ENCODE measurements at places on chromosomes 2 and 18.

- no peak for DNase-seq
Measured at GRCh38 chr18:11008505-11008904, 140.9 kb downstream of the PIEZO2 start.

- DNase-seq, result no peak
Measured at GRCh38 chr2:157592948-157593347, 35.7 kb downstream of the ACVR1C start.

GRCh38 chr2:26455037-26455669, 22.8 kb downstream of the OTOF start:
- DNase-seq, result no peak

- DNase-seq, result no peak
Measured at GRCh38 chr2:162333968-162334367, 10.0 kb upstream of the GCA start.

GRCh38 chr18:11488175-11488574, 121.2 kb upstream of the SLC35G4 start:
- no peak for DNase-seq

DNA sequence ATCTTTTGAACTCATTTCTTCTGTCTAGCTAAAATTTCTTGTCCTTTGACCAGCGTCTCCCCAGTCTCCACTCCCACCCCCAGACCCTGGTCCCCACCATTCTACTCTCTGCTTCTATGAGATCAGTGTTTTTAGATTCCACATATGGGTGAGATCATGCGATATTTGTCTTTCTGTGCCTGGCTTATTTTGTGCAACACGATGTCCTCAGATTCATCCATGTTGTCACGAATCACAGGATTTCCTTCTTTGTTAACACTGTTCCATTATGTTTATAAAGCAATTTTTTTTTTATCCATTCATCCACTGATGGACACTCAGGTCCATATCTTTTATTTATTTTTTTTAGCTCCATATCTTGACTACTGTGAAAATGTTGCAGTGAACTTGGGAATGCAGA, 16.0 kb upstream of the ACYP2 start:
- no peak for DNase-seq

DNA sequence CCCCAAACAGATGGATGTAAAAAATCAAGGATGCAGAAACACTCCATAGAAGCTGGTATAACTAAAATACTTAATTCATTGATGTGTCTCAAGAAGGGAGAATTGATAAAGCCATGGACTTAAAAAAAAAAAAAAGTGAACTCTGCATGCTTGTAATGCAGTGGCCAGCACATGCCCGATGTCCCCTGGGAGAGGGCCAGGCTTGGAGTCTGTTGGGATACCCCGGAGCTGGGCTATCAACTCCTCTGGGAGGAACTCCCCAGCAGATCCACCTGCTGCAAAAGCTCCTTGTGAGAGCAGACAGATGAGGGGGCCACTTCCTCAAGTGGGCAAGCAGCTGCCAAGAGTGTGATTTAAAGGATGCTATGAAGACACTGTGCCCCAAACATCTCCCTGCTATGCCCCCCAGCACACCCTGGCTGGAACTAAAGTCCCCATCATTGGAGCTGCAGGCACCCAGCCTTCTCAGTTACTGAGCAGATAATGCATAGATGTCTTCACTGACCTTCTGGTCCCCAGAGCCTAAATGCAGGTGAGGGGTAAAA, 311.5 kb upstream of the ID2 start:
- DNase-seq, result no peak

DNA sequence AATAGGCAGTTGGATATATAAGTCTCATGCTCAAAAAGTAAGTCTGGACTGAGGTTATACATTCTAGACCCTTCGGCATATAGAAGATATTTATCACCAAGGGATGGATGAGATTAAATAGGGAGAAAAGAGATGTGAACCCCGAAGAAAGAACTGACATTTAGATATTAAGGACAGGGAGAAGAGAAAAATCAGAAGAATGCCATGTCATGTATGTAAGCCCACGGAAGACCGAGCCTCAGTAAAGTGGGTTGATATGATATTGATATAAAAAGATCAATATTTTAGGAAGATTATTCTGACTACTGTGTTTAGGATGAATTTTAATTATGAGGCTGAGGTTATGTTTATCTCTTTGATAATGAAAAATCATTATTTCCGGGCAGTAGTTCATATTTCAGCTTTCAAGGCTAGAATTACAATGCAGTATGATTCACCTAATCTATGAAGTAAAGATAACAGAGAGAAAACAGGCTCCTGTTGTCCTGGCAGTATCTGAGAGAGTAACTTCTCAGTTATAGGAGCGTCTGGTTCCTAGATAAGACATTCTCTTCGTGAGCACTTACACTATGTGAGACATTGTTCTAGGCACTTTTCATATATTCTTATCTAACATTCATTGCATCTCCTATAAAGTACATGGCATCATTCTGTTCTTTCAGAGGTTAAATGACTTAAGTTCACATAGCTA, 83.0 kb downstream of the UBR3 start:
- no peak for DNase-seq

- no peak for DNase-seq
Measured at GRCh38 chr2:238978497-238978896, 130.6 kb downstream of the TWIST2 start.

DNA sequence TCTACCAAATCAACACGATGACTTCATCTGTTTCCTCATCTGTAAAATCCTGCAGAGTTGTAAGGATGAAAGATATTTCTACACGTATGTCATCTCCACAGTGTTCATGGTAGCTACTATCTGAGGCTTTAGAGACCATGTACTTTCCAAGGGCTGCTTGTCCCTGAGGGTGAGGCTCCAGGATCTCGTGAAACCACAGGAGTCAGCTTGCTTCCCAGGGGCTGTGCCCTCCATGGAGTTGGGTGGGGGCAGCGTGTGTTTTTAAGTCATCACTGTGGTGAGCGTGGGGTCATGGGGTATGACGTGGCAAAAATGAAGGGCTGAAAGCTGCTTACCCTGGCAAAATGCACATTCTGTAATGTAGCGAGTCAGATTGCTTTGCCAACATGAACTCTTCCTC, 81.6 kb downstream of the ASAP2 start:
- no peak for DNase-seq

DNA sequence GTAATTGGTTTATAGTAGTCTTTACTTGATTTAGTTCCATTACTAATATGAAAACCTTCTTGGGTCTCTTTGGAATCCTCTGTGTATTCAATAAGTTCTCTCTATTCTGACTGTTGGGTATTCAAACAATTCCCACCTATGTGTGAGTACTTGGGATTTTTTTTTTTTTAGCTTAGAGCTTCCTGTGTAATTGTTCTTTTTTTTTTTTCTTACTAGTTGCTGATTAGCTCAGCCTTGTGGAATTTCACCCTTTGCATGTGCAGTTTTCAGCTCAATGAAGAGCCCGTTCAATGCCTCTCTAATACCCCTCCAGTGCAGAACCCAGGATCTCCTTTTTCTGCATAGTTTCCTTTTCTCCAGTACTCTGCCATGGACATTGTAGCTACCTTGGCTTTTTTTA, 339.1 kb upstream of the GALNT5 start:
- no peak for DNase-seq

DNA sequence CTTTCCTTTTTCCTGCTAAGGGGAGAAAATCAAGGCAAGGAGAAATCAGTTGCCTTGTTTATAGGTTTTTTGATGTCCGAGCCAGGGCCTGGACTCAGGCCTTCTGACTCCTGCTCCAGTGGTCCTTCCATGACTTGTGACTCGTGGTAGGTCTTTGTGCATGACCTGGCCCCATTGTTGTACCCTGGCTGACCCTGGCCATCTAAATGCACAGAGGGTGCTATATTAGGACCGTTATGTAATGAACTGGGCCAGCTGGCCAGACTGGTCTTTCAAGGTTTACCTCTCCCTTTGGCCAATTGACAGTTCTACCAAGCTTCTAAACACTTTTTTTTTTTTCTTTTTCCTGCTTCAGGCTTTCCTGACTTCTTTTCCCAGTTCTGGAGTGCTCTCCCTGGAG, 81.1 kb downstream of the SETBP1 start:
- DNase-seq, result no peak

GRCh38 chr2:496729-497128, 180.5 kb downstream of the TMEM18 start:
- no peak for DNase-seq

GRCh38 chr2:184756885-184757284, 158.6 kb downstream of the ZNF804A start:
- DNase-seq, result no peak

GRCh38 chr2:223970343-223971128, 13.3 kb downstream of the MRPL44 start:
- DNase-seq, result peak; percentile 13

GRCh38 chr2:152394326-152394725, 59.4 kb downstream of the FMNL2 start:
- no peak for DNase-seq

DNA sequence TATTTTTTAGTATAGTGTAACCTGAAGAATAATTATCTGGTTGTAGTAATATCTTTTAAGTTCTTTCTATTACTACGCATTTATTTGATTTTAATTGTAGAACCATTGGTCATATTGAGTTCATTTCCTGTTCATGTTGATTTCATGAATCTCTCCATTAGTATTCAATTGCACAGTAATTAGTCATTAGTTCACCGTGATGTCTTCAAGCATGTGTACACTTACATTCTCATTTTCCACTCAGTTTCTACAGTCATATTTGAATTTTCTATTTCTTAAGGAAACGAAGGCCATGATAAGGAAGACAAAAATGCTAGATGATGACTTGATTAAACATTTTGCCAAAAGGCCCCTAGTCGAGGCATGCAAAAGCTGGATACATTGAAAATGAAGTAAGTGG, 333.7 kb upstream of the FANCL start:
- DNase-seq, result no peak

DNA sequence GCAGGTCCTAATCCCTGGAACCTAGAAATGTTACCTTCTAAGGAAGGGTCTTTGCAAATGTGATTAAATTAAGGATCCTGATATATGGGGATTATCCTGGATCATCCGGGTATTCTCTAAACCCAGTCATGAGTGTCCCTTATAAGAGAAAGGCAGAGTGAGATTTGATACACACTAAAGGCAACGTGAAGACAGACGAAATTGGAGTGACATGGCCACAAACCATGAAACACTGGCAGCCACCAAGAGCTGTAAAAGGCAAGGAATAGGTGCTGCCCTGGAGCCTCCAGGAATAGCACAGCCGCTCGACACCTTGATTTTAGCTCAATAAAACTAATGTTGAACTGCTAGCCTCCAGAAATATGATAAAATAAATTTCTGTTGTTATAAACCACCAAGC, 45.0 kb downstream of the TPGS2 start:
- no peak for DNase-seq

DNA sequence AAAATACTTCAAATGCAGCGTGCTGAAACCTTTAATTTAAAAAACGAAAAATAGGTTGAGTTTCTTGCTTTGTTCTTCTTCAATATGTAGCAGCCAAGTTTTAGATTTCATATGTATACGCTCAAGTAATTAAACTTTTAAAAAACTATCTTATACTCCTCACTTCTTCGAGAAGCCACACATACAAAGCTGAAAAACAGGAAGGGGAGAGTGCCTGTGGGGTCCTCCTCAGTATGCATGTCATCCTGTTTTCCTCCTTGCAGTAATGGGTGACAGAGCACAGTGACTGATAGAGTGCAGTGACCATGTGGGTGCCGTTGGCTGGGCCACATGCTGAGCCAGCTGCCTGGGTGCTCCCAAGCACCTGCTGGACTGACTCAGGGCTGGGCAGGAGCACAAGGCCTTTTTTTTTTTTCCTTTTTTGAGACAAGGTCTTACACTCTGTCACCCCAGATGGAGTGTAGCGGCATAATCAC, 33.3 kb downstream of the UXS1 start:
- DNase-seq, result peak; percentile 38

DNA sequence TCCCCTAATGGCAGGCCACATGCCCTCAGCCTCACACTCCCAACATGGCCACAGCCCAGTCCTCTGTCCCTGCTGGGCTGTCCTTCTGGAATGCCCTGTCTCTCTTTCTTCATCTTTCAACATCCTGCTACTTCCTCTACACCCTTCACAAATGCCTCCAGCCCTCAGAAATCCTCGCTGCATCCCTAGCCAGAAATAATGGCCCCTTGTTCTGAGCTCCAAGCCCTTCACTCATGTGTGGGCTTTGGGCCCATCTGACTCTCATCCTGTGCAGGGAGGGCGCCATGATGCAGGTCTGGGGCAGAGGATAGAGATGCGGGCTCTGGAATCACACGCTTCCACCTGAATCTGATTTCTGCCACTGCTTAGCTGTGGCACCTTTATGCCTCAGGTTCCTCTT, 181.9 kb downstream of the TNS1 start:
- DNase-seq, result no peak

- DNase-seq, result no peak
Measured at GRCh38 chr2:10932345-10933151, 20.8 kb downstream of the KCNF1 start.

DNA sequence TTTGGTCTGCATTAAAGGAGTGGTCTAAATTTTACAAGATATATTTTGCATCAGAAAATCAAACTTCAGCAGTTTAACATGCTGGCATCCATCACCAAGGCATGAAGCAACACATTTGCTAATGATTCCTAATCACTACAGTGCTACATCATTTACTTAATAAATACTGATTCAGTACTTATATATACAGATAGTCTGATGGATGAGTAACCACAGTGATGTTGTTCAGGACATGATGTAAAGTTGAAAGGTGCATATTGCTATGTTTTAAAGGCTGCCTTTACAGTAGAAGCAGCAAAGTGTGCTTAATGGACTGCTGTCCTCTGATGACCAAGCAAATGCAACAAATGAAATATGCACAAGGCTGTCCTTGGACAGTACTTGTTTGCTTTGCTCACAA, 11.1 kb downstream of the SUPT7L start:
- DNase-seq, result no peak

DNA sequence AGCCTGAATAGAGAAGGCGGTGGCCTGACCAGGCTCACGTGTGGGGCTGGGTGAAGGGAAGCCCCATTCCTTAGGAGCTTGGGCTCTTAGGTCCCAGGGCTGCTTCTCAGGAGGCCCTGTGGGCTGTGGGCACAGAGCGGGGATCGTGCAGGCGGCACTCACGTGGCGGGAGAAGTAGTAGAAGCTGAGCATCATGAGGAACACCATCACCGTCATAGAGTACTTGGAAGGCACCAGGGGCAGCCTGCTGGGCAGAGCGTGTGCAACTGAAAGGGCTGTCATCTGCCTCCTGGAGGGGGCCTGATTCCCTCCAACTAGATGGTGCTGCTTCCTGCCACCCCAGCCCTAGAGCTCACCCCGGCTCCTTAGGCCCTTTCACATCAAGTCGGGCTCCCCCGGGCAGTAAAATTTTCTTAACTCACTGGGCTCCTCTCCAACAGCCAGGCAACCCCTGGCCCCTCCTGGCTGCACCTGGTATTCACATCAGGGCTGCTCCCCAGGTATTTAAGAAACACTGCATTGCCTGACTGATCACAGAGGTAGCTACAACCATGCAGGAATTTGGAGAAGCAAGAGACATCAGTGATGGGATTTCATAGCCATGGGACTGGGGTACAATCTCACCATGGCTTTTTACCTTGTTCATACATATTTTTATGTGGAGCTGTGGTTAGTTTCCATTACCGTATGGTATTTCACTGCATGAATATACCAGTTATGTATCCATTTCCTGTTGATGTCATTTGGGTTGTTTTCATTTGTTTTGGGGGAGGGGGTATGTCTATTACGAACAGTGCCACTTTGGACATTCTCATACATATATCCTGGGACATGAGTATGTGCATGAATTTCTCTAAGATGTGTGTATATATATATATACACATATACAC, 32.9 kb downstream of the CENPO start:
- DNase-seq, result no peak

GRCh38 chr2:9261231-9261883, 54.7 kb downstream of the ASAP2 start:
- no peak for DNase-seq

All from naive thymus-derived CD8-positive, alpha-beta T cell (primary cell).